ENCODE measurements at places on chromosomes 11 and 22. TPM values are rescaled to one million over a fixed set of nuclear protein-coding genes. Genes with fewer than 3 reads are reported as not detected.

TNNT3 gene
- total RNA-seq: not detected

HPX gene
- total RNA-seq: 0.83 TPM

DBX1 gene
- total RNA-seq: not detected

CRYAB gene
- total RNA-seq: 15.9 TPM

Measured in A549 treated with ZK216348 at 1 μM for 4 hours (cell line).